NCI-H146 (cell line): ENCODE measurements at places on chromosomes 3 and 15.

DNA sequence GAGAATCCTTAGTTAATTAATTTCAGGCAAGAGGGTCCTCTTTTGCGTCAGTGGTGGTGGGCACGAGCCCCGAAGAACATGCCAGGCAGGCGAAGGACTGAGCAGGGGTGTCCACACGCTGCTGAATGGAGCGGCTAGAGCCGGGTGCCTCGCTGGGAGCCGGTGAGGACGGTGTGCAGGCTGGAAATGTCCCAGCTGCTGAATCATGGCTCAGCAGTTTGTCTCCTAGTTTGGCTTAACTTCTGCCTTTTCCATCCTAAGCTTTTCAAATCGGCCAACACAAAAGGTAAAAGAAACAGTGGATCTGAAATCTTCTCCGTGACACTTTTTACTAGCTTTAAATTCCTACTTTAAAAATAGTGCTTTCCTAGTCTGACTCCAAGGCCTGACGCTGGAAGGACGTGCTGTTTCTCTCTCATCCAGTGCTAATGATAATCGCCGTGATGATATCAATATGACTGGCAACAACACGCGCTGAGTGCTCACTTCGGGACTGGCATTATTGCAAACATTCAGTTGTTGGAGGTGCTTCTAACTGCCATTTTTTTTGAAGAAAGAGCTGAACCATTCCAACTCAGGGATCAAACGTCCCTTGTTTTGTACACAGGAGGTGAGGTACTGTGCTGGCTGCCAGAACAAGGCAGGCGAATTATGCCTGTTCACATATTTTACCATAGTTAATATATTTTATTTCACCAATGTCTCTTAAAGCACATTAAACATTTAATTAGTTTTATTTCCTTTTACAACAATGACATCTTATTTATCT is 19.8 kb downstream of the PCSK6 start:
- DNase-seq: no peak

- no peak for DNase-seq
Observed at GRCh38 chr3:49343163-49343562, 3.3 kb upstream of the USP4 start.

GRCh38 chr3:67790043-67790442 is 135.6 kb upstream of the SUCLG2 start:
- no peak for DNase-seq

GRCh38 chr15:59138243-59138642 is 33.3 kb downstream of the CCNB2 start:
- DNase-seq: peak; percentile 26

DNA sequence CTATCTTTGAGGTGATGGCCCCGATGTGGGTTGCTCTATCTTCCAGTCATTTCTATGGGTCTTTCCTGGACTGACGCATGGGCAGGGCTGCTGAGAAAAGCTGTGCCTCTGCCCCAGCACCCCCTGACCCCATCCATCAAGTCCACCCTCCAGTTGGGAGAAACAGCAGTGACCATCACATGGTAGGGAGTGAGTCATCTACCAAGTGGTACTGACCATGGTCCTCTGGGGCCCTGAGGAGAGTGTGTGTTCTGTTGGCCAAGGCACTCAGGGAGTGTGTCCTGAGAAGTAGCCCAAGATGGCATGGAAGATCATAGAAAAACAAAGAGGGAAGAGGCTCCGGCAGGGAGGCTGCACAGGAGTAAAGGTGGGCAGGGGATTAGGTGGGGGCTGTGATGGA is 1.6 kb upstream of the DNAH1 start:
- DNase-seq: no peak

DNA sequence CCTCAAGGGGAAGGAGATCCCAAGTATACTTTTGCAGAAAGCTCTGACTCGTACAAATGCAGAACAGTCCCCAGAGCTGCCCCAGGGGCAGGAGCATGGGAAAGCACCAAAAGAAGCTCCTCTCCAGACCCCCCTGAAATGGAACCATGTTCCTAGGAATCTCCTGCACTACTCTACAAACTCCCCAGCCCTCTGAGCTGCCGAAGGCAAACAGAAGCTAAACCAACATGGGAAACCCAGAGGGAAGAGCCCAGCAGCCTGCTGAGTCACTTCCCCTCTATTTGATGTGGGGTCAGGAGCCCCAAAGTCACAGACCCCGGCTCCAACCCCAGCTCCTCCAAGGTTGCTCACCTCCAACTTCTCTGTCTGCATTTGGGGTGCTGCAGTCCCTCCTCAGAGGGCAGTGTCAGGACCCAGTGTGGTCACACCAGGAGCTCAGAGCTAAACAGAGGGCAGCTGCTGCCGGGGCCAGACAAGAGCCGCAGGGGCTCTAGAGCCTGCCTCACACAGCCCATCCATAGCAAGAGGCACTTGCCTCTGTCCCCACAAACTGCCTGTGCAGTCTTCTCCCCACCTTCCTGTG is 3.8 kb upstream of the PLXNA1 start:
- peak; percentile 43 for DNase-seq

GRCh38 chr15:67290319-67290718 is 35.7 kb downstream of the IQCH start:
- no peak for DNase-seq

DNA sequence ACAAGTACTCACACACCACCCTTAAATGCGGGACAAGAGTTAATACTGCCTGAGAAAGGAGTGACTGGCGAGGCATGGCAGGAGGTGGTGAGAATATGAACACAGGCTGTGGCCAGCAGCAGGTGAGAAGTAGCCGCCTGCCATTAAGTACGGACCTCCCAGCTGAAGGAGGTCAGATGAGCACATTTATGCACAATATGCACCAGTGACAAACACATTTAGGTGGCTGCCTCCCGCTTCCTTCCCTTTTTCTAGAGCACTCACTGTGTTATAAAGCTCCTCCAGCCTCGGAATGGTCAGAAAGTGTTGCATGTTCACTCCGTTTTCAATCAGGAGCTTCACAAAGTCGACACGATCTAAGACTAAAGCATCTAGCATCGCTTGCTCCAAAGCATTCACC is 52.4 kb downstream of the TRPM1 start:
- no peak for DNase-seq

DNA sequence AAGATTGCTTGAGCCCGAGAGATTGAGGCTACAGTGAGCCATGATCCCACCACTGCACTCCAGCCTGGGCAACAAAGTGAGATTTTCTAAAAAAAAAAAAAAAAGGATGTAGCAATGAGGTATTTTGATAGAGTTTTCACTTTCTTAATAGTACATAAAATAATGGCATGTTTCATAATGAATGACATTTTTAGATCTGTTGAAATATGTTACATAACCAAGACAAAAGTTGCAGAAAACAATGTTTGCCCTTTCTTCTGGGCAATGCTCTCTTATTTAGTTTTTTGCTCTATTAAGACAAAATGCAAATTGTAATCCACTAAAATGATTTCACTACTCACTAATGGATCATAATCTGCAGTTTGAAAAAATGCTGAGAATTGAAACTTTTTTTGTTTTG is 4.4 kb upstream of the MAPK6 start:
- no peak for DNase-seq
